ENCODE measurements at places on chromosomes 5 and 9.

- no peak for DNase-seq
Measured at GRCh38 chr9:101860920-101861319, 122.5 kb upstream of the GRIN3A start.

DNA sequence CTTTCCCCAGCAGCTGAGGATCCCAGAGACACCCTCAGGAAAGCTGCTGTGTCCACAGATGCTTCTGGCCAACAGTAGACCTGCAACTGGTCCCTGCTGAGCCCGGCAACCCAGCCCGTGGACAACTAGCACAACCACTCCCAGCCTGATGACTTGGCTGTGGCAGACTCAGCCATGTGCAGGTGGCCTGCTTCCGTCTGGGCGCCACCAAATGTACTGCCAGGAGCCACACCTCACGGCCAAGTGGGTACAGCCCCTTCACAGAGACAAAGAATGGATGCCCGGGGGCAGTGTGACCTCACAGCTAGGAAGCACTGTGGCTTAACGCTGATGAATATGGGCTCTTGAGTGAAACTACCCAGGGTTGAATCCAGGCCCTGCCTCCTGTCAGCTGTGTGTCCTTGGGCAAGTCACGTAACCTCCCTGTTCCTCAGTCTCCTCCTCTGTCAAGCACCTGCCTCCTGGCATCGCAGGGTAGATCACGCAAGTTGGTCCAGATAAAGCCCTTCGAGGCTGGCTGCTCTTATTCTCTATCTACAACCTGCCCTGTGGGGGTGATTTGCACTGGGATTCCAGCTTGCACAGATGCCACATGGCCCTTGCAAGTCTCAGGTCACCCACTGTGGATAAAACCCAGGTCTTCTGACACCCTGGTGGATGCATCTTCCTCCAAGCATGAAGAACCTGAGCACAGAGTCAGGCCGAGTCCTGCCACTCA lies 225.0 kb downstream of the PBX3 start:
- DNase-seq = no peak

DNA sequence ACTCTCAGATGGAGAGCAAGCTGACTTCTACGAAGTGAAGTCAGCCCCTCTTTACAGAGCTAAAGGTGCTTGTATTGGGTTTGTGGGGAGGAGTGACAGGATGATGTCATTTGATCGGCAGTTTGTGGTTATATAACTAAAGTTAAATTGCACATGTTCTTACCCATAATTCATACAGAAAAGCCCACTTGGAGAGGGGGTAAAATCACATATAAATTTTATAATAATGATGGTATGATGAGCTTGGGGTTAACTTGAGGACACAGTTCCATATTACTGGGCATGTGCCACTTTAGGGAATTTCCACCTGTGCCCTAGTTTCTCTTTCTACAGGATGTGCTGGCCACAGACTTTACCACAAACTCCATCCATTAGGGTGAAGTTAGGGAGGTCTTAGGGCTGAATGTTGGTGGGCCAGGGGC lies 1178.6 kb upstream of the CDH9 start:
- DNase-seq = no peak

GRCh38 chr5:179230061-179230461 lies 115.2 kb downstream of the ADAMTS2 start:
- no peak for DNase-seq

Data from stimulated activated CD8-positive, alpha-beta memory T cell treated with anti-CD3 and anti-CD28 coated beads, Interleukin-4, amount 100 ng/mL, for 4 hours (primary cell).